Neural cell (in vitro differentiated cells): ENCODE measurements at places on chromosomes 1 and 21. TPM values are rescaled to one million over a fixed set of nuclear protein-coding genes. Genes with fewer than 3 reads are reported as not detected.

Gene LCE1A
- polyA plus RNA-seq, result not detected in 2 replicates

Gene FAM43B
- 0.52 and 1.3 TPM in 2 replicates for polyA plus RNA-seq

Gene BSND
- not detected in 2 replicates for polyA plus RNA-seq

Gene XPR1
- 174 and 185 TPM in 2 replicates for polyA plus RNA-seq

Gene CRTC2
- 12.1 and 14.0 TPM in 2 replicates for polyA plus RNA-seq
